Fibroblast of pulmonary artery (primary cell): ENCODE measurements at places on chromosomes 16 and 17.

DNA sequence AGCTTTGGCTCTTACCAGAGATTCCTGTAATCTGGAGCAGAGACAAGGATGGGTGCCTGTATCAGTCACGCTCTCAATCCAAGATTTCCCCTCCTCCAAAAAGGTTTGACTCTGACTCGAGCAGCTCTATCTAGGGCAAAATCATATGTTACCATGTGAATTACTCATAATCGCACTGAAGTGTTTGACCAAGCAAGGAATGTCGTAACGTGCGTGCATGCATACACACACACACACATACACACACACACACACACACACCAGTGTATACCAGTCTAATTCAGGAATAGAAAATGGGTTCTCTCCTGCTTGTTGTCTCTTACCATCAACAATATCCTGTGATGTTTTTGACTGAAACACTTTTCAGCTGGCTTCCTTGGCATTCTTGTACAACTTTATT is 835.1 kb downstream of the KCNJ2 start:
- no peak for DNase-seq

DNA sequence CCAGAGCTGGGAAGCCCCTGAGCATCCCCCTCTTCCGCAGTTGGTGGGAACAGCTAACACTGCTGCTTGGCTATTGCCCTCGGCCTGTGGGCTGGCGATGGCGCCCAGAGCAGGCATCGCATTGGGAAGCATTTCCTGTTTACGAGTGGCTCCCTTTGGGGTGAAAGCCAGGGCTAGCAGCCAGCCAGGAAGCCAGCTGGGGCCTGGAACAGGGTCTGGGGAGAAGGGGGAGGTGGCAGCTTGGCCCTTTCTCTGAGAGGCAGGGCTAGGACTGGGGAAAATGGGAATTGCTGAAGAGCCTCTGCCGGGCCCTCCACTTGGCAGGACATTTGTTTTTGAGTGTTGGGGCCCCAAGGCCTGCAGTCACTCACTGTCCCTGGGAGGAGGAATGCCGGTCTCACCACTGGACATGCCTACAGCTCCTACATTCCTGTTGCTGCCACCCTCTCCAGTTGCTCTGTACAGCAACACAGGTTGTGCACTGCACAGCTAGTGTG is 2.4 kb upstream of the MTSS2 start:
- peak; percentile 74 for DNase-seq

DNA sequence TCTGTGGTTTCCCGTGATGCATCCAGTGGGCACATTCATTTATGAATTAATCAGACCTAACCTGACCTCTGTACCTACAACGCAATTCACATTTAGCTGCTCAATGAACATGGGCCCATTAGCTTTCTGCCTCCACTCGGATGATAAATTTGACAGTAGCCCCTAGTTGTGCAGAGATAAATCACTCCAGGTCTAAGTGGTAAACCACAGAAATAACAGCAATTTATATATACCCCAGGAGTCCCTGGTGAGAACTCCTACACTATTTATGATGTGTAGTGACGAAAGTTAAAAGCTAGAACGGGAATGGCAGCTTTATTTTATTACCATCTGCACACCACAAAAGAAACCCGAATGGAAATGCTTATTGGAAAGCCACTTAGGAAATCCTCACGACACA is 371.5 kb downstream of the HAPSTR1 start:
- DNase-seq = no peak

- DNase-seq = no peak
Observed at GRCh38 chr16:16925432-16925831, 545.3 kb downstream of the XYLT1 start.

- peak; percentile 89 for DNase-seq
Observed at GRCh38 chr16:3999479-4000325, 116.5 kb downstream of the ADCY9 start.

GRCh38 chr17:142102-142661 is 4.8 kb downstream of the SCGB1C2 start:
- peak; percentile 11 for DNase-seq

DNA sequence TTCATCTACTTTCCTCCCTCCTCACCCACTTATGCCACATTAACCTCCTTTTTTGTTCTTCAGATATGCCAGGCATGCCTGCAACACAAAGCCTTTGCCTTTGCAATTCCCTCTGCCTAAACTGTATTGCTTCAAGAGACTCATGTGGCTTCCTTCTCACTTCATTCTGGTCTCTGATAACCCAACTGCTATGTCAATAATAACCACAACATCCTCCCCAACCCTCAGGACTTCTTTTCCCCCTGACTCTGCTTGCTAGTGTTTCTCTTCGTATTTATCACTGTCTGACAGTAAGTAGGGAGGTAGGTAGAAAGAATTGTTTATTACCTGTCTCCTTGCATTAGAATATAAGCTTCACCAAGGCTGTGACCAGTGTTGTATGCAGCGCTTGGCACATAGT is 22.4 kb downstream of the RBL2 start:
- no peak for DNase-seq

DNA sequence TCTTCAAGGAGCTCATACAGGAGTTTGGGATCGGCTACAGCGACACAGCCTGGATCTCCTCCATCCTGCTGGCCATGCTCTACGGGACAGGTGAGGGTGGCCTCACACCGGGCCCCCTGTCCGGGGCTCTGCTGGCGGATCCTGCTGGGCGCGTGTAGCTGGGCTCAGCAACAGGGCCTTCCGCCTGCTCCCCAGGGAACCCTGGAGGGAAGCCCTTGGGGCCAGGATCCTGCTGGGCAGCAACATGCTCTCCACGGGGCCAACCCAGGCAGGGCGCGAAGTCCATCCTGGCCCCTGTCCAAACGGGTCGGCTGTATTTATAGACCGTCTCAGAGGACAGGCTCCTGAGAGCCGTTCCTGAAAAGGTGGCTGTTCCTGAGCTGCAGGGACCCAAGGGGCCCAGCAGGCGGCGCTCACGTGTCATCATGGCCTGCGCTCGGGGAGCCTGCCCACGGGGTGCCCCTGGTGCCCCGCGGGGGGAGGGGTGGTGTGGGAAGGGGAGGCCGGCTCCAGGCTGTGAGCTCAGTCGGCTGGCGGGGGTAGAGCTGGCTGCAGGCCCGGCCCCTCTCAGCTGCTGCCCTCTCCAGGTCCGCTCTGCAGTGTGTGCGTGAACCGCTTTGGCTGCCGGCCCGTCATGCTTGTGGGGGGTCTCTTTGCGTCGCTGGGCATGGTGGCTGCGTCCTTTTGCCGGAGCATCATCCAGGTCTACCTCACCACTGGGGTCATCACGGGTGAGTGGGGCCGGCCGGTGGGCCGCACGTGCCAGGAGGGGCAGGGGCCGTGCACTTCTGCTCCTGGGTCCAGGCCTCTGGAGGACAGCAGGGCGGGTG is 7.5 kb downstream of the SLC16A3 start:
- peak; percentile 54 for DNase-seq
